Fibroblast of skin of abdomen (primary cell): ENCODE measurements at places on chromosomes 11 and 22.

GRCh38 chr11:19651653-19652052, 61.0 kb upstream of the NAV2 start:
- no peak for DNase-seq

GRCh38 chr11:62725646-62726045, 1.6 kb downstream of the HNRNPUL2 start:
- DNase-seq, result no peak

GRCh38 chr22:25192406-25192805, 7.3 kb upstream of the CRYBB3 start:
- DNase-seq, result no peak

DNA sequence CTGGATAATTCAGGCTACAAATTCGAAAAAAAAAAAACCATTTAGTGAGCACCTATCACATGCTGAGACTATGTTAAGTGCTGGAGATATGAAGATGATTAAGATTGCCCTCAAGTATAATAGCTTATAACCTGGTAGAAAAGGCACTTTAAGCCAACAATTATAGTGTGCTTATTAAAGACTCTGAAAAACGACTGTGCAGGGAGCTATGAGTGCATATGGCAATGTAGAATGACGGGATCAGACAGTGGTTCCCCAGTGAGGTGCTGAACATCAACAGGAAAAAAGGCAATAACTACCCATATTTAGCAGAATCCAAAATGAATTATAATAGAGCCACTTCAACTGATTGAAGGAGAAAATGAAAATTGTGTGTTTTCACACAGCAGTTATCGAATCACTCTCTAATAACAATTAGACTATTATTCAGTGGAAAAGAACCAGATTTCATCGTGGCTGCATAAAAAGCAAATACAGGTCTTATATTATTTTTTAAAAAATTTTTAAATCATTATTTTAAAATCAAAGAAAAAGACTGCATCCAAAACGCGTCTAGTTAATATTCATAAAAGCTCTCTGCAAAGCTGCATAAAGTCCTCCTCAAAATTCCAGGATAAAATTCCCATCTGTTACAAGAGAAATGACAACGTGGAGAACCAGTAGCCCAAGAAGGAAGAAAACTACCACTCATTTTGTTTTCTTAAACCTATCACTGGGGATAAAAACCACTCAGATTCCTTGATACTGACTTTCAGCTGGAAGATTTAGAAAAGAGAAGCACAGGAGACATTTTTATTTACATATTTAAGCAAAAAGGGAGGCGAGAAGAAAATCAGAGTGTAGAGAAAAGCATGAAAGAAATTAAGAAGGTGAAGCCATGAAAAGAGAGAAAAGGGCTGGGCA, 1.1 kb downstream of the MTMR2 start:
- DNase-seq, result peak; percentile 12

- no peak for DNase-seq
Observed at GRCh38 chr11:115931548-115932083, 427.4 kb upstream of the CADM1 start.

DNA sequence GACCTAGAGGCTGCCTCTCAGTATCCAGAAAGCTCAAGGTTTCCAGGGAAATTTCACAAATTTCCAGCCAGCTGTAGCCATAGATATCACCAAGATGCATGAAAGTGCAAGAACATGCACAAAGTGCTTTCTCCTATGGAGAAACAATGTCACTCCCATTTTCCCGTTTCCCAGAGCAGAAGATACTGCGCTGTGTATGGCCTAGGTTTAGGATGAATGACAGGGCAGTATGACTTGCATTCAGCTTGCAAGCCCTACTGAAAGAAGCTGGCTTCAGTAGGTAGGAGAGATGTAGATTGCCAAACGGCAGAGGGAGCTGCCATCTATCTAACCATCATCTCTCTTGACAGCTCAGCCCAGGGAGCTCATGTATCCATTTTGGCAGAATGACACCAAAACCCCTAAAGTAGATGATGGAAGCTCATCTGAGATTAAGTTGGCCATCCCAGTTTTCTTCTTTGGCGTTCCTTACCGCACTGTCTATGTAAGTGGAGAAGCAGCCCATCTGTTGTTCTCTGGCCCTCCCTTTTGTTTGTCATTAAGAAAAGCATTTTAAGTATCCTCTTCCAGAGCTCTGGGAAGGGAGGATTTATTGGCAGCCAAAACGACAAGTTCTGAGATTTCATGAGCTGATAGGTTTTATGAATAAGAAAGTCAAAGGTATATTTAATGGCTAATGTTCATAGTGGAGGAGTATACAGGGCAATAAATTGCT, 4.6 kb downstream of the TECTA start:
- DNase-seq, result no peak

DNA sequence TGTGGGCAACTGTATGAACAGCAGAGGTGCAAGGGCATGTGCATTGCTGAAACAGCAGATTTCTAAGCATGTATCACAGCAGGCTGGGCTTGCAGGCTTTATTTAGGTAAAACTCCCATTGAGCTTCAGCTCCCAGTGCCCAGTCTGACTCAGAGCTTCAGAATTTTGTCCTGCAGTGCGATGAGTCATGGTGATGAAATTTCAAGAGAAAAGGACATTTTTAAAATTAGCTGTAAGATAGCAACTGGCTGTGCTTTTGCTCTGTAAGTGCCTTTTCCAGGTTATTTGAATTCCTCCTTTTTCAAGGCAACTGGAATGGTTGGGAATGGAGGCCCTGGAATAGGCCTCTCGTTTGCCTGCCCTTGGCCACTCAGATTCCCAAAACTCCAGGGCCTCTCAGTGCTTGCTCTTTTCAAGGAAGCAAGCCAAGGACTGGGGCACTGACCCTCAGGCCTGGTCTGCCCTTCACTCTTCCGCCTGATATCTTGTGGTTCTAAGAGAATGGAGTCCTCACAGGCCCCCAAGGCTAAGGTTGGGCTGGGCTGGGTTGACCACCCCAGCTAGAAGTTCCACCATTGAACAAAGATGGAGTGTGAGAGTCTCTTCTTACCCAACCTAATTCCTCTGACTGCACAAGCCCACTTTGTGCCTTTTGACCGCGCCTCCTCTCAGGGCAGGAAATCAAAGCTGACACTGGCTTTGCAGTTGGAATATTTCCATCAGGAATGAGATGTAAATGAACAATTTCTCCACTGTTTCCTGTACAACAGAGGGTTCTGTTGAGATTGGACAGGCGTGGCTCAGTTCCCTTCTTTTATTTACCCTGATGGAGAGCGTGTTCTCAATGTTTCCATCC, 59.5 kb upstream of the PRSS23 start:
- DNase-seq, result peak; percentile 97

GRCh38 chr22:49521787-49522224, 305.9 kb downstream of the BRD1 start:
- no peak for DNase-seq

DNA sequence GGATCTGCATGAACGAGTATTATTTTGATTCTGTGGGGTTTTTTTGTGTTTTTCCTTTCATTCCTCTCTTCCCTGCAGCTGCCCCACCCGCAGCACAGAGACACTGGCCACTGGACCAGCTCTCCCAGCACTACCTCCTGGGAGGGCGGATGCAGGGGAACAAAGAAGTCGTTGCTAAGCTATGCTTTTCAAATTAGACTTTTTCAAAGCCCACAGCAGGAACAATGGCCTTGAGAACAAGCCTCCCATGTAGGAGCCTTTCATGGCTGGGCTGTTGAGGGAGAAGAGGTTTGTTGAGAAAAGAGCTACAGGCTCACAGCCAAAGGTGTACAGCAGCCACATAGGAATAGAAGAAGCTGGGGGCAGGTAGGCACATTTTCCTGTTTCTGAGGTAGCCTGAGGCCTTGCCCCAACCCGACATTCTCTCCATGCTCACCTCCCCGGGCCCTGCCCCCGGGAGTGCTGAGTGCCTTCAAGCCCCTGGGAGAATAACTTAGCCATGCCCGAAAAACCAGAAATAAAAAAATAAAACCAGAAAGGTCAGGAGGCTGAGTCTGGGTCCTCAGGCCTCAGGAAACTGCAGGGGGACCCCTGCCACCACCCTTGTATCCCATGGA, 20.5 kb upstream of the SYT12 start:
- DNase-seq, result no peak
